ENCODE measurements at places on chromosomes 13 and 19. TPM values are rescaled to one million over a fixed set of nuclear protein-coding genes. Genes with fewer than 3 reads are reported as not detected.

GRCh38 chr19:18523841-18524240 lies 2.0 kb upstream of the ELL start:
- no peak for DNase-seq

DNA sequence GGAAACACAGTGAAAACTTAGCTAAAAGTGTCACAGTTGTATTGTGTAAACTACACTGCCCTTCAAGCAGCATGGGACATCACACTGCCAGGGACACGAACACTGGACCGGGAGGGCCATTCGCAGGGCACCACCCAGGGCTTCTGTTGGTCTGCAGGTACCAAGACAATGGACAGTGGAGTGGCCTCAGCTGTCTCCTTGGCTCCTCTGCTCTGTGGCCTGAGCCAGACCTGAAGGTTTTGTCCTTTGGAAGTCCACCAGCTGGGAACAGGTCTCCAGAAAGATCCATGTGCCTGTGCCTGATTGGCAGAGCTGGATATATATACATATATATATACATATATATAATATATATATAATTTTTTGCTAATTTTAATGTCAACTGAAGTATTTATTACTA lies 149.8 kb downstream of the ZNF536 start:
- DNase-seq, result no peak

- DNase-seq, result no peak
Observed at GRCh38 chr19:5356428-5356827, 15.8 kb upstream of the PTPRS start.

The ZNF585A gene
- total RNA-seq, result 25.5 TPM

- no peak for DNase-seq
Observed at GRCh38 chr13:26562512-26562890, 5.0 kb downstream of the WASF3 start.

The ATCAY gene
- 0.72 TPM for total RNA-seq

Data from adrenal gland (tissue), 19 donors.